Right lung (tissue), 10 donors: ENCODE measurements at places on chromosomes 5 and 9. TPM values are rescaled to one million over a fixed set of nuclear protein-coding genes. Genes with fewer than 3 reads are reported as not detected.

GRCh38 chr5:170486371-170486770, 17.4 kb upstream of the KCNIP1 start:
- DNase-seq = no peak

DNA sequence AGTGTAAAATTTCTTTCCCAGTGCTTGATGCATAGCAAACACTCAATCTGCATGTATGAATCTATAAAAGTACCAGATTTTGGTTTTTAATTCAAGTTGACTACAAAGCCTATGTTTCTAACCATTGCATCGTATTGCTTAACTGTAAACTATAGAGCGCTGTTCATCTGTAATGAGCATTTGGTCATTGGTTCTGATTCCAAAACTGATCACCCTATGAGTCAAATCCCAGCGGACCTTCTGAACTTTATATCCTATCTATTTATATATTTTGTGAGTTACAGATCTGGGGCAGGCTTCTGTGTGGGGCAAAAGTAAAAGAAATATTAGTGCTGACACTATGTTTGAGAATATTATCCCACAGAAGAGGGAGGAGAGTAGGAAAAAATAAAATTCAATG, 305.7 kb upstream of the TNC start:
- no peak for DNase-seq

DNA sequence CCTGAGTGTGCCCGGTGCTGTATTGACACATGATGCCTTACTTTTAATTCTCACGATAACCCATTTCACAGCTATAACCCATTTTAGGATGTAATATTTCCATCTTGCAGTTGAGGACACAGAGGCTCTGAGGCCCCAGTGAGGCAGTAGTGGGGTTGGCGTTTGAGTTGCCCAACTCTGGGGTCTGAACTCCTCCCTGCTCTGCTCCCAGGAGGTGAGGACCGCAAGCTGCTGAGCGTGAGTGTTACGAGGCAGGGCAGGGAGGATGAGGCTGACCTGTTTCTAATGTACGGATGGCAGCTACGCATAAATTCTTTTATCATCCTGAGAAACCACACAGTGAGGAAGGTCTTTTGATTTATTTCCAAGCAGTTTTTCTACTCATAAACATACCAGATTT, 11.4 kb downstream of the LRRC8A start:
- DNase-seq = no peak

Gene OLFM1
- 14.6 TPM for polyA plus RNA-seq

DNA sequence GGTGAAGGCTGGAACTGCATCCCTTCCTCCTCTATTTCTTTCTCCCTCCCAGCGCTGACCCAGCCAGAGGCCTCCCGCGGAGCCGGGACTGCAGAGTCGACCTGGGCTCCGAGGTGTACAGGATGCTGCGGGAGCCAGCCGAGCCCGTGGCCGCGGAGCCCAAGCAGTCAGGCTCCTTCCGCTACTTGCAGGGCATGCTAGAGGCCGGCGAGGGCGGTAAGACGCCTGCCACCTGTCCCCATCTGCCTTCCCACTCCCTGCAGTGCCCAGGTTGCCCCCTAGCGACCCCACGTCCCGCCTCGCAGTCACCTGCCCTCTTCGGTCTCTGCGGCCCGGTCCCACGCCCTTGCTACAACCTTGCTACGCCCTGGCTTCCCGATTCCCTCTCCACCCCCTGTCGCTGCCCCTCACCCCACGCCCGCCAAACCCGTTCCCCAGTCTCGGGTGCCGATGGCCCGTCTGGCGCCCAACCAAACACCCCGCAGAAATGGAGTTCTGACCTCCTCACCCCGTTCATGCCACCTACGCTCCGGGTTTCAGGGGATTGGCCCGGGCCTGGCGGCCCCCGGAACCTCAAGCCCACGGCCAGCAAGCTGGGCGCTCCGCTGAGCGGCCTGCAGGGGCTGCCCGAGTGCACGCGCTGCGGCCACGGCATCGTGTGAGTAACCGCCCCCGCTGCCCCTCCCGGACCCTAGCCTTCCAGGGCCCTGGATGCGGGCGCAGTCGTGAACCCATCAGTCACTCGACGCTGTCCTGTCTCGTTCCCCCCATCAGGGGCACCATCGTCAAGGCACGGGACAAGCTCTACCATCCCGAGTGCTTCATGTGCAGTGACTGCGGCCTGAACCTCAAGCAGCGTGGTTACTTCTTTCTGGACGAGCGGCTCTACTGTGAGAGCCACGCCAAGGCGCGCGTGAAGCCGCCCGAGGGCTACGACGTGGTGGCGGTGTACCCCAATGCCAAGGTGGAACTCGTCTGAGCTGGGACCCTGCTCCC, 14.1 kb downstream of the PDLIM4 start:
- no peak for DNase-seq

Gene SH3PXD2B
- polyA plus RNA-seq = 37.5 TPM

Gene STPG3
- polyA plus RNA-seq = 1.5 TPM

DNA sequence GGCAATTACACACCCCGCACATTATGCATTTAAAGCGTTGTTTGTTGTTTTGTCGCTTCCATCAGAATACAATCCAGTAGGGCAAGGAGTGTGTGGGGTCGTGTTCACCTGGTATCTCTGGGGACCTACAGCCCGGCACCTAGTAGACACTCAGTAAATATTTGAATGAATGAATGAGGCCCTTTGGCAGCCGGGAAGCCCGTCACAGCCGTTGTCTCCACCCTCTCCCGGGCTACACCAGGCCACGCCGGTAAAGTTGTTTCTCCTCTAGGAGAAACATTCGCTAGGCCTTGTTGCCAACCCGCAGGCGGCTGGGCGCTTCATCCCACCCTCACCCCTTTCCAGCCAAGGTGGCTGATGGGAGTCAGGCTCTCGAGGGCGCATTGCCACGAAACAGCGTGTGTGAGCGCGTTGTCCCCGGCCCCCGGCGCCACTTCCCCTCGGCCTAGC, 876 bp upstream of the JAK2 start:
- DNase-seq = no peak

Gene DMRT2
- polyA plus RNA-seq = 0.08 TPM

Gene FOXD4L6
- not detected for polyA plus RNA-seq
